ENCODE measurements at places on chromosomes 11 and 22. TPM values are rescaled to one million over a fixed set of nuclear protein-coding genes. Genes with fewer than 3 reads are reported as not detected.

The TPBGL gene
- not detected for total RNA-seq

The CCND1 gene
- total RNA-seq: 934 TPM

The OR4D5 gene
- not detected for total RNA-seq

The OR8D1 gene
- total RNA-seq: not detected

The JHY gene
- total RNA-seq: 3.6 TPM

The JOSD1 gene
- 37.5 TPM for total RNA-seq

The PLCB3 gene
- total RNA-seq: 69.0 TPM

DNA sequence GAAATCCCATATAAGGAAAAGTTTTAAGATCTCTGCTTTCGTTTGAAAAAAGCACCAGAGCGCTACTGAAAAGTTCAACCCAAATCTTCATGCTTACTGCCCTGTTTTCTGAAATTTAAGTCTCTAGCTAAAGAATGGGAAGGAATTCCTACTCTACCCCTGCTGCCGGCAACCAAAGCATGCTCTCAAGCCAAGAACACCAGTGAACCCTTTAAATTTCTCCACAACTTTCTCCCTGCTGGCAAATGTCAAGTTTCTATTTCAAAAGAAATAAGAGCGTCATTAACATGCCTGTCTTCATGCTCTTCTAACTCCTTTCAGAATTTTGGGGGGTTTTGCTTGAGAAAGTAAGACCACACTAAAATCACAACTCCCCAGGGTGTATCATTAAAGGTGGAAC, 6.8 kb upstream of the SMCO4 start:
- DNase-seq: no peak

GRCh38 chr22:23791738-23792645, 5.2 kb downstream of the SMARCB1 start:
- no peak for DNase-seq

GRCh38 chr22:37230673-37231405, 13.2 kb downstream of the RAC2 start:
- no peak for DNase-seq

GRCh38 chr11:47587723-47588326, 1.3 kb downstream of the FAM180B start:
- no peak for DNase-seq

DNA sequence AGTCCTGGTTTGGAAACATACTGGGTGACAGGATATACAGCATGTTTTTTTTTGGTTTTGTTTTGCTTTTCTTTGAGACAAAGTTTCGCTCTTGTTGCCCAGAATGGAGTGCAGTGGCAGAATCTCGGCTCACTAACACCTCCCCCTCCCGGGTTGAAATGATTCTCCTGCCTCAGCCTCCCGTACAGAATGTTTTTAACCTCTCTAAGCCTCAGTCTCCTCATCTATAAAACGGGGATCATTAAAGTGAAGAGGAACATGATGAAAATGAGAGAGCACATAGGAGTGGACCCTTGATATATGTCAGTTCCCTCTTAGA, 28.1 kb upstream of the SCARF2 start:
- DNase-seq: no peak

GRCh38 chr11:45354976-45355705, 69.0 kb upstream of the SYT13 start:
- DNase-seq: no peak

DNA sequence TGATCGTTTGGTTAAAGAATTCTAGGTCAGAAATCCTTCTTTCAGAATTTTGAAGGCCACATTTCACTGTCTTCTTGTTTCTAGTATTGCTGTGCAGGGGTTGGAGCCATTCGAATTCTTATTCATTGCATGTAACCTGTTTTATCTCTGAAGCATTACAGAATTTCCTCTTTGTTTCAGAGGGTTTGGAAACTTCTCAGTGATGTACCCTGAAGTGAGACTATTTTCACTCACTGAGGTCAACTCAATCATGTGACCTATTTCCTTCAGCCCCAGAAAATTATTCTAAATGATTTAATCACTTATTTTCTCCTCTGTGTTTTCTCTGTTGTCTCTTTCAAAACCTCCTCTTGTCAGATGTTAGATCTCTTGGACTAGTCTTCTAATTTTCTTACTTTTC, 147.8 kb downstream of the ENTHD1 start:
- no peak for DNase-seq

- DNase-seq: no peak
Measured at GRCh38 chr11:130549393-130549999, 101.1 kb downstream of the ADAMTS15 start.

DNA sequence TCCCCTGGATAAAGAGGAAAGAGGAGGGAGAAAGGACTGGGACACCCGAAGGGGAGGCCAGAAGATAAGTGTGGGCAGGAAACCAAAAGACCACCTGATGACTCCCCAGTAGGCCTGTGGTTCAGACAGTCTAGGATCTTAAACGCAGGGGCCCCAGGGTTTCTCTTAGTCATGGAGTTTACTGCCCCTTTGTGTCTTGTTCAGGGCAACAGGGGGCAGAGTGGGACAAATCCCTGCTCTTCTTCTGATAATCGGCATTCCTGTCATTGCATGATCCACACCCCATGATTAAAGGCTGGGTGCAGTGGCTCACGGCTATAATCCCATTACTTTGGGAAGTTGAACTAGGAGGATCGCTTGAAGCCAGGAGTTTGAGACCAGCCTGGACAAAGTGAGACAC, 4.7 kb upstream of the TMPRSS13 start:
- DNase-seq: no peak

GRCh38 chr11:118610773-118611432, 3.5 kb downstream of the PHLDB1 start:
- DNase-seq: peak; percentile 61

GRCh38 chr22:39169797-39170466, 17.5 kb upstream of the CBX7 start:
- DNase-seq: no peak

DNA sequence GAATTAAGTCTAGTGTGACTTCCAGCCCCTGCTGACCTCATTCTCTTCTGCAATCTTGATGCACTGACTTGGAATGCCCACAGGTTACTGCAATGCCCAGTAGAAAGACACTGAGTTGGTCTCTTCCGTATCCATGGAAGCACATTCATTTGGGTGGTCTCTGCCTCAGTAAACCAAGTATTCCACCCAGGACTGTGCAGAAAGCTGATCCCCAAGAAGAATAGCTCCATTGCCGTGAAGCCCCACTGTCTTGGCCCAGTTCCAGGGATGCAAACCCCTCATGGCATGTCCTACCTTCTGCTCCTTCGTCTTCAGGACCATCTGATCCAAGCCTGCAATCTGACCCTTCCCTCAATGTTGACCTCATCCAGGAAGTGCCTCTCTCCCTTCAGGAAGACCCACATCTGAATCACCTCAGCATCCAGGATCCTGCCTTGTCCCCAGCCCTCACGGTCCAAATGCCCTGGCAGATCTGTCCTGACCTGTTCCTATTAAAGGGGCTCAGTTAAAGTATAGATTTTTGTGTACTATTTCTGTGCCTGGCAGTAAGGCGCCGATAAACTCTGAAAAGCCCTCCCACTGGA, 425.8 kb downstream of the SOX6 start:
- no peak for DNase-seq

GRCh38 chr11:16028419-16028818, 327.9 kb downstream of the SOX6 start:
- no peak for DNase-seq

GRCh38 chr11:1237851-1238250, 15.0 kb downstream of the MUC5B start:
- no peak for DNase-seq
